ENCODE measurements at places on chromosomes 11 and 22.

GRCh38 chr22:36470994-36471331, 10.5 kb downstream of the TXN2 start:
- no peak for DNase-seq

GRCh38 chr11:69818231-69818602, 999 bp downstream of the FGF3 start:
- DNase-seq: no peak

GRCh38 chr11:64745189-64745520, 1.2 kb upstream of the RASGRP2 start:
- peak; percentile 69 for DNase-seq

- DNase-seq: no peak
Measured at GRCh38 chr22:34609646-34610045, 456.3 kb upstream of the ISX start.

GRCh38 chr11:105104292-105104691, 35.3 kb downstream of the CARD18 start:
- no peak for DNase-seq

DNA sequence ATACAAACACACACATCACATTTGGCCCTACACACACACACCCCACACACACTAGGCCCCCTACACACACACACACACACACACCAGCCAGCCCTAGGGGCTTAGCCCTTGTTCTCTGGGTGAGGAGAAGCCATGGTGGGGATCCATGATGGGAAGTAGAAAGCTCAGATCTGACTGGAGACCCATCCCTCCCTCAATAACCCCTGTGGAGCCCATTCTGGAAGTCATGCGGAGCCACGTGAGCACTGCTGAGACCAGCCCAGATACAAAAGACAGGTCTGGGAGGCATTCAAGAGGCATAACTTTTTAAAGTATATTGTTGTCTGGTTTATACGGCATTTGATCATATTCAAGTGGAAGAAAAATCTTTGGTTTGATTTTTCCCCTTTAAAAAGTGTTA, 448.5 kb downstream of the SOX6 start:
- no peak for DNase-seq

GRCh38 chr11:126817096-126817495, 183.5 kb downstream of the KIRREL3 start:
- DNase-seq: no peak

DNA sequence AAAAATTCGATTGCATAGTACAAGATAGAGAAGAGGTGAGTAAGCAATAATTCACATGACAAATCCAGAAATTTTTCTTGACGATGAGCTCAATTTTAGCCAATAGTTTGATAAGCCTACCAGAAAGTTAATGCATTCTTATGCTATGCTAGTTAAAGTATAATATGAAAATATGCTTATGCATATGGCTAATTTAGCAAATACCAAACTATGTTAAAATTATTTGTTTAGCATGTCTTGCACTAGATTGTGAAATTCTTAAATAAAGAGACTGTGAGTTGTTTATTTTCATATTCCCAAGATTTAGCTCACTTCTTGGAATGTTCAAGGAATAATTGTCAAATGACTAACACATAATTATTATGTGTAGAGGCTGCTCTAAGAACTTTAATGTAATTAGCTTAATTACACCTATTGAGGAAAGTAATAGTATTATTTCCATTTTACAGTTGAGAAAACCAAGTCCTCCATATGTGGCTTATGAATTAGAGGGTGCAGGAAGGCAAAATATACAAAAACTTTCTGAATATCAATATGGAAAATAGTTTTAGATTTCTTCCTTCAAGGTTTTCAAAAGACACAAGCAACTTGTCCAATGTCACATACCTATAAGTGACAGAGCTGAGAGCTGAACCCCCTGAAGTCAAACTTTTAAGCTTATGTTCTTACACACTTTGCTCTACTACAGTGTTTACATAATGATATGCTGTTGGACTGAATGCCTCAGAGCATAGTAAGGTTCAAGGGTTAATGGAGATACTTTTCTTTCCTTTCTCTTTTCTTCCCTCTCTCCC, 45.9 kb upstream of the ARHGAP20 start:
- no peak for DNase-seq

DNA sequence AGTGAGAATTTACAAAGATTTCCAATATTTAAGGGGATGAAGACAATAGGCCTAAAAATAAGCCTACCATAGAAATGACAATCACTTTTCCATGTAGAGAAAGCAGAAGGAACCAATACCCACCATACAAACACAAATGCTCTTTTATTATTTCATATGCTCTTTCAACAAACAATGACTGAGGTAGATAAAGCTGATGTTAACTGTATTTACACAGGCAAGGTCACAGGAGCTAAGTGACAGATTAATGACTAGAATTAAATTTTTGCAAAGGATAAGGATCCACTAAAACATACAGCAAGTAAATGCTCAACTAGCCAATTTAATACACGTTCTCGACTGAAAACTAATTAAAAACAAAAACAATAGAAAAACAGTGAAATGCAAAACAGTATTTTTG, 34.2 kb downstream of the PICALM start:
- no peak for DNase-seq

- DNase-seq: no peak
Measured at GRCh38 chr11:126791446-126791845, 209.1 kb downstream of the KIRREL3 start.

Data from muscle of back (tissue), 13 donors.